Vagina (tissue), 2 donors: ENCODE measurements at places on chromosomes 13 and 19.

- no peak for DNase-seq
These were observed 1.5 kb downstream of the PLK5 start for GRCh38 chr19:1525343-1525742.

DNA sequence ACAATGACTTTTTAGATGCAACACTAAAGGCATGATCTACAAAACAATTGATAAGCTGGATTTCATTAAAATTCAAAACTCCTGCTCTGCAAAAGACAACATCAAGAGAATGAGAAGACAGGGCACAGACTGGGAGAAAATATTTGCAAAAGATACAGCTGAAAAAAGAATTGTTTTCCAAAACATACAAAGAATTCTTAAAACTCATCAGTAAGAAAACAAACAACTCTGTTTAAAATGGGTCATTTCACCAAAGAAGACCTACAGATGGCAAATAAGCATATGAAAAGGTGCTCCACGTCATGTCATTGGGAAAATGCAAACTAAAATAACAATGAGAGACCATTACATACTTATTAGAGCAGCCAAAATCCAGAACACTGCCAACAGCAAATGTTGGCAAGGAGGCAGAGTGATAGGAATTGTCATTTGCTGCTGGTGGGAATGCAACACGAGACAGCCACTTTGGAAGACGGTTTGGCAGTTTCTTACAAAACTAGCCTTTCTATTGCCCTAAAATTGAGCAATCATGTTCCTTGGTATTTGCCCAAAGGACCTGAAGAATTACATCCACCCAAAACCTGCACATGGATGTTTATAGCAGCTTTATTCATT, 39.2 kb downstream of the FLT1 start:
- DNase-seq: no peak

GRCh38 chr19:29268721-29269393, 55.9 kb upstream of the UQCRFS1 start:
- DNase-seq: peak; percentile 70

DNA sequence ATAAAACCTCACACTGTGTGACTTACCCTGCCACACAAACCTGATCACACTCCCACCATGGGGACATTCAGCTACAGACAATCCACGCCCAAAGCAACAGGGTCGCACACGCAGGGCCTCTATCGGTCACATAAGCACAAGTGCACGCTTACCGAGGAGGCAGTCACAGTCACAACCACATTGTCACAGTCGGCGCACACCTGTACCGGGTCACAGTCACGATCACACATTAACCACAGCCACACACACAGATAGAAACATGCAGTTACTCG, 579 bp downstream of the ZNF566 start:
- DNase-seq: no peak

DNA sequence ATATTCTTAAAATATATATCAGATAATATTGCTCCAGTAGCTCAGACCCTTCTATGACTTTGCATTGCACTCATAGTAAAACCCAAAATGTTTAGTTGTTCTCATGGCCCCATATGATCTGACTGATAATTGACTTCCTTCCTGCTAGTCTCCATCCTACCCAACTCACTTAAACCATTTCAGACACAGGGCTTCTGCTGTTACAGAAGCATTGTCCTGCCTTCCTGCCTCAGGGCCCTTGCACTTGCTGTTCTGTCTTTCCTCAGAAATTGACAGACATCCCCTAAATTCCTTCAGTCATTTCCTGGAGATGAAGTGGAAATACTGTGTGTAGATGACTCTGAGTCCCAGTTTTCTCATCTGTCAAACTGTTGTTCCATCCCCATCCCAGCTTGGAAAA, 19.7 kb downstream of the FBXL12 start:
- no peak for DNase-seq

- no peak for DNase-seq
These were observed 78.4 kb downstream of the DPF1 start for GRCh38 chr19:38145623-38146022.

DNA sequence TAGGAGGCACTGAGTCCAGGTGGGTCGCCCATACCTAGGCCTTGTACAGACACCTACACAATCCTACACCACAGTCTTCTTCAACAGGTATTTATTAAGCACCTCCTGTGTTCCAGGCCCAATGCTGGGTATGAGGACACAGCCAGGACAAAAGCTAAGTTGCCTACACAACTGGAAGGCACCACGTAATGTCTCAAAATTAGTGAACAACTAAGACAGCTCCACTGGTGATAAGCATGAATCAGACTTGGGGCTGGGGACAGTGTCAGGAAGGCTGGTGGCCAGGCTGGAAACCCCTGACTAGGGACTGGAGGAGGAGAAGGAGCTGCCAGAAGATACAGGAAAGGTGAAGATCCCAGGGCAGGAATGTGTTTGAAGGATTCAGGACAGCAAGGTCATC, 2.4 kb downstream of the SMIM24 start:
- DNase-seq: no peak

- no peak for DNase-seq
These were observed 8.2 kb upstream of the ATF5 start for GRCh38 chr19:49920624-49921363.

- no peak for DNase-seq
These were observed 521.2 kb upstream of the NBEA start for GRCh38 chr13:34420702-34421346.

GRCh38 chr19:41977916-41978315, 16.1 kb downstream of the ATP1A3 start:
- no peak for DNase-seq

GRCh38 chr13:102127153-102127552, 274.7 kb downstream of the FGF14 start:
- no peak for DNase-seq

DNA sequence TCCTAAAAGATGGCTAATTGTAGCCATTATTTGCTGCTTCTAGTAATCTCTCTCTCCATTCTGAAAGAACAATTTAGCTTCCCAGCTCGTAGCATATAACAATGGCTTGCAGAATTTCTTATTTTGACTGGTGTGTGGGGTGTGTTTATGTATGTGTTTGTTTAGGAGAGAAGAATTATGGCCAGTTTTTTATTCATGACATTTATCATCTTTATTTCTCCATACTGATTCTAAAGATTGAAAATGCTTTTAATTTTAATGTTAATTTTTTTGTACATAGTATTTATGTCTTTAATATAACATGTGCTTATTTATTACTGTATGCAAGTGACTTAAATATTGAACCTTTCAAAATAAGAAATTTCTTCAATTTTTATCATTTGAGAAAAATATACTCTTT, 115.8 kb upstream of the TMTC4 start:
- DNase-seq: no peak

DNA sequence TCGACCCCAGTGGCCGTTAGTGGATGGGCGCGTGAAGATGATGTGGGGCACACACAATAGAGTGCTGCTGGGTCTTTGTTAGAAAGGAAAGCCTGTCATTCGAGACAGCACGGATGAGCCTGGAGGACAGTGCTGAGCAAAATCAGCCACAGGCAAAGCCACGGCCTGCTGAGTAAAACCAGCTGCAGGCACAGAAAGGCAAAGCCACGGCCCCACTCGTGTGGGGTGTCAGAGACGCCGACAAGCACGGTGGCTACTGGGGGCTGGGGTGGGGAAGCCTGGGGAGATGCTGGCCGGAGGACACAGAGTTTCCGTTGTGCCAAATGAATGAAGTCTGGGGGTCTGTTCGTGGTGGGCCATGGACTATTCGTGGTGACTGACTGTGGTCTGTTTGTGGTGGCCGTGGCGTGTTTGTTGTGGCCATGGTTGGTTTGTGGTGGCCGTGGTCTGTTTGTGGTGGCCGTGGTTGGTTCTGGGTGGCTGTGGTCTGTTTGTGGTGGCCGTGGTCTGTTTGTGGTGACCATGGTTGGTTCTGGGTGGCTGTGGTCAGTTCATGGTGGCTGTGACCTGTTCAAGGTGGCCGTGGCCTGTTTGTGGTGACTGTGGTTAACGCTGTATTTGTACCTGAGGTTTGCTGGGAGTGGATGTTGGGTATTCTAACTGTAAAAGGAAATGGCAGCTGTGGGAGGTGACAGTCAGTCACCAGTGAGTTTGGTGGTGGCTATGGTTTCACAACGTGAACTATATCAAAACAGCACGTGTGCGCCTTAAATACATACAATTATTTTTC, 36.3 kb downstream of the MCF2L start:
- DNase-seq: no peak

DNA sequence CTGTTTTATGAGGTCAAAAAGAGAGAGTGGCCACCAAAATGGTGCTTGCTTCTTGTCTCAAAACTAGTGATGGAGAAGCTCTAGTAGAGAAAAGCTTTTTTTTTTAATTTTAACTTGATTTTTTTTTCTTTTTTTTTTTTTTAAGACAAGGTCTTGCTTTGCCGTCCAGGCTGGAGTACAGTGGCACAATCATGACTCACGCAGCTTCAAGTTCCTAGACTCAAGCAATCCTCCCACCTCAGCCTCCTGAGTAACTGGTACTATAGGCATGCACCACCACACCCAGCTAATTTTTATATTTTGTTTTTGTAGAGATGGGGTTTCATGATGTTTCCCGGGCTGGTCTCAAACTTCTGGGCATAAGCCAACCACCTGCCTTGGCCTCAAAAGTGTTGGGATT, 279.0 kb downstream of the TBC1D4 start:
- no peak for DNase-seq

GRCh38 chr13:106530171-106530851, 5.2 kb downstream of the EFNB2 start:
- no peak for DNase-seq
